ENCODE measurements at places on chromosomes 12 and 14.
A peak's percentile ranks its signal among the peaks of the same experiment; 100 is the strongest.

- no peak for DNase-seq
Observed at GRCh38 chr14:65639216-65639615, 226.7 kb downstream of the FUT8 start.

DNA sequence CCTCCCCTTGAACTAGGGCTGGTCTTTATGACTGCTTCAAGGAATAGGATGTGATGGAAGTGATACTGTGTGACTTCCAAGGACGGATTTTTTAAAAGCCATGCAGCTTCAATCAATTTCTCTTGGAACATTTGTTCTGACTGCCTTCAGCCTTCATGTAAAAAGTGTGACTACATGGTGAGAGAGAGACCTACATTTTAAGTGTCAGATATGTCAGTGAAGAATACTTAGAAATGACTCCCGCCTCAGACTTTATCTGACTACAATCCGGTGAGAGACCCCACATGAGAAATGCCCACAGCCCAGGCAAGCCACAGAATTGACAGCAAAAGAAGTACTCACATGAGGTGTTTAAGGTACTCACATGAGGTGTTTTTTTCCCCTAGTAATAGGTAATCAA is 295.3 kb downstream of the KCNC2 start:
- no peak for DNase-seq

DNA sequence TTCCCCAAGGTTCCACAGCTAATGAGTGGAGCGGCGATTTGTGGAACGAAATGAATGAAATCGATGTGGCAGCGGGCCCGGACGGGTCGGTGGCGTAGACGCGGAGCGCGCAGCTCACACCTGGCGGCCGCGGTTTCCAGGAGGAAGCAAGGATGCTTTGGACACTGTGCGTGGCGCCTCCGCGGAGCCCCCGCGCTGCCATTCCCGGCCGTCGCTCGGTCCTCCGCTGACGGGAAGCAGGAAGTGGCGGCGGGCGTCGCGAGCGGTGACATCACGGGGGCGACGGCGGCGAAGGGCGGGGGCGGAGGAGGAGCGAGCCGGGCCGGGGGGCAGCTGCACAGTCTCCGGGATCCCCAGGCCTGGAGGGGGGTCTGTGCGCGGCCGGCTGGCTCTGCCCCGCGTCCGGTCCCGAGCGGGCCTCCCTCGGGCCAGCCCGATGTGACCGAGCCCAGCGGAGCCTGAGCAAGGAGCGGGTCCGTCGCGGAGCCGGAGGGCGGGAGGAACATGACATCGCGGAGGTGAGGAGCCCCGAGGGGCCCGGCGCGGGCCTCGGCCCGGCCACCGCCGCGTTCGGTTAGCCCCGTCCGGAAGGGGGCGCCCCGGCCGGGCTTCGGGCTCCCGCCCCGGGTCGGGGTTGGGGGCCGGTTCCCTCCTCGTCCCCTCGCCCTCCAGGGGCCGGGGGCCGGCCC is at the start of gene PTPN11:
Gene PTPN11, plus strand, starts transcription at position 340 of the 689 bp plus-strand sequence. Its CDS starts 165 bp downstream, at position 505.
- peak; percentile 85 for DNase-seq

- no peak for DNase-seq
Observed at GRCh38 chr12:132472386-132472785, 17.6 kb upstream of the FBRSL1 start.

- no peak for DNase-seq
Observed at GRCh38 chr12:119980242-119980641, 8.8 kb upstream of the BICDL1 start.

- no peak for DNase-seq
Observed at GRCh38 chr12:102534899-102535298, 54.5 kb upstream of the IGF1 start.

DNA sequence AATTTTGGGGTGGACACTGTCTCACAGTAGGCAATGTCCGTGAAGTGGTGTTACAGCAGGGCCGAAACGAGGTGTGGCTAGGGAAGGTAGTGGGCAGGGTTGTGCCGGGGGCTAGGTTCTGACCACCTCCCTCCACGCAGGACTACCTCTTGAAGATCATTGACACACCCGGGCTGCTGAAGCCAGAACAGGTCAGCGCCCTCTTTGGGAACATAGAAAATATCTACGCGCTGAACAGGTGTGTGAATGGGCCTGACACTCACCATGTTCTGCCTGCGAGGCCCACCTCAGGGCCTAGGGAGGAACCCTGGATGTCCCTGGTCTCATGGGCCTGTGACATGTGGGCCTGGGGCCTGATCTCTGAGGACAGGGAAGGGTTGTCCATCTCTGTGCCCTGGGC is 24.6 kb downstream of the PLEKHG3 start:
- no peak for DNase-seq

DNA sequence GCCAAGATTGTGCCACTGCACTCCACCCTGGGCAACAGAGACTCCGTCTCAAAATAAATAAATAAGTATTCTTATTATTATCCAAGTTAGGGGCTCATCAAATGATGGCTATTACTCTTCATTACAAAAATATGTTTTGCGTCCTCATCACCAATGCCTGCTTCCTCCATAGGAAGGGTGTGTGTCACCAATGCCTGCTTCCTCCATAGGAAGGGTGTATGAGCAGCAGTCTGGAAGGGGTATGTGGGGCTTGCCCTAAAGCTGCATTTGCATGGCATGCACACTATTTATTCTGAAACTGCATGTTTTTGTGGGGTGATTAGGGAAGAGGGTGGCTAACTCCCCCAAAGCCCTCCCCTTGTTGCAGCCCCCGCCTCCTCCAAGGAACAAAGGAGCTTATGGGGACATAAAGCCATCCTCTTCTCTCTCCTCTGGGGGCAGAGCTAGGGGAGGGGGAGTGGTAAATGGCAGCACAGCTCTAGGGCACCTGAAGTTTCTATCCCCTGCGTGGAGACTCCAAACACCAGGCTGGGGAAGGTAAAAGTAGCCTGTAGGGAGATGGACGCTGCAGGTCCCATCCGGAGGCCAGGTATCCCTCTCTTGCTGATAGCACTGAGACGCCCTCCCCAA is 1.3 kb downstream of the CAMKK2 start:
- no peak for DNase-seq

DNA sequence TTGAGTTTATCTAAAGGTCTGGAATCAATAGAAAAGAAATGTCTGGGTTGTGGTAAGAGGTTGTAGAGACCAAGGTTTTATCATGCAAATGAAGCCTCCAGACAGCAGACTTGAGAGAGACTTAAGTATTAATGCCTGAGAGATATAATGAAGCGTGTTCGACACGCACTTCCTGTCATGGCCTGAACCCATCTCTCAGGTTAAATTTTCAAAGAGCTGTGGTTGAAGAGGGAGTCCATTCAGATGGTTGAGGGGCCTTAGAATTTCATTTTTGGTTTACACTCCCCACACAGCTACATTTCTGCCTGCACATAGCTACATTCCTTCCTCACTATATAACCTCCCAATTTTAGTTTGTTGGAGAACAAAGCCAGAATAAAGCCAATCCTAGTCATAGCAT is 10.1 kb upstream of the CLEC12A start:
- no peak for DNase-seq

- DNase-seq: no peak
Observed at GRCh38 chr14:99579903-99580571, 24.0 kb downstream of the CCDC85C start.

- DNase-seq: no peak
Observed at GRCh38 chr14:103879570-103880347, 32.4 kb upstream of the PPP1R13B start.

GRCh38 chr12:93127582-93128331 is 198.7 kb upstream of the EEA1 start:
- DNase-seq: no peak

- DNase-seq: no peak
Observed at GRCh38 chr14:71933001-71933587, 865 bp downstream of the RGS6 start.

- DNase-seq: no peak
Observed at GRCh38 chr12:58575256-58575655, 345.0 kb downstream of the LRIG3 start.

DNA sequence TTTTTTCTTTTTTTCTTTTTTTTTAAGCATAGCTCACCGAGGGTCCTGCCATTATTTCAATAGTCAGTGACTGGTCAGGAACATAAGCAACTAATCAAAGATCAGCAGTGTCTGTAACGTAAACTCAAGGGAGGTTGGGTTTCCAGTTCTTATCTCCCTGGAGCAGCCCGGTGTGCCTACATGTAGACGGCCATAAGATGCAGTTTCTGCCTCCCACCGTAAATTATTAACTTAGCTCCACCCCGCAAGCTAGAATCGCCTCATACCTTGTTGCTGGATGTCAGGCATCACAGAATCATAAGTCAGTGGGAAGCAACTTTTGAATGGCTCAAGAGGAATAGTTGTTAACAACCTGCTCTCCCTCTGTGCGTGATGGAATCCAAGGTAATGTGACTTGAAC is at the start of gene MYO1H:
Gene MYO1H, plus strand, starts transcription at position 312 of the 400 bp plus-strand sequence. Its CDS starts 61 bp downstream, at position 373.
- DNase-seq: no peak

DNA sequence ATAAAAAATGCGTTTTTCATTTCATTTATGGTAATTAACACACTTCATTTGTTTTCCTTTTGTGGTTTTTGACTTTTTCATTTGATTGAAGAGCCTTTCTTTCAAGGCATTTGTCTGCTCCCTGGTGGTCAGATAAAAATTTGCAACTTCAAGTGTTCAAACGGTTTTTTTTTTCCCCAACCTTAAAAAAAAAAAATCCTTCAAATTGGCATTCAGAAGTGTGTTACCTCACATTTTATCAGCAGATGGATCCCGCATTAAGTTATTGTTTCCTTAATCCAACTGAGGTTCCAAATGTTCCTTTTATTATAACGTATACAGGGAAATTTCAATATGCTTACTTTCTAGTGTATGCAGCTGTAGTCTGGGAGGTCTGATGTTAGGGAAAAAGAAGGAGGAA is 47.2 kb downstream of the MYF5 start:
- no peak for DNase-seq

- no peak for DNase-seq
Observed at GRCh38 chr12:102939059-102939458, 18.4 kb upstream of the ASCL1 start.

- no peak for DNase-seq
Observed at GRCh38 chr12:38488866-38489265, 172.3 kb downstream of the ALG10B start.

GRCh38 chr12:57902478-57902969 is 38.8 kb upstream of the ATP23 start:
- DNase-seq: no peak

DNA sequence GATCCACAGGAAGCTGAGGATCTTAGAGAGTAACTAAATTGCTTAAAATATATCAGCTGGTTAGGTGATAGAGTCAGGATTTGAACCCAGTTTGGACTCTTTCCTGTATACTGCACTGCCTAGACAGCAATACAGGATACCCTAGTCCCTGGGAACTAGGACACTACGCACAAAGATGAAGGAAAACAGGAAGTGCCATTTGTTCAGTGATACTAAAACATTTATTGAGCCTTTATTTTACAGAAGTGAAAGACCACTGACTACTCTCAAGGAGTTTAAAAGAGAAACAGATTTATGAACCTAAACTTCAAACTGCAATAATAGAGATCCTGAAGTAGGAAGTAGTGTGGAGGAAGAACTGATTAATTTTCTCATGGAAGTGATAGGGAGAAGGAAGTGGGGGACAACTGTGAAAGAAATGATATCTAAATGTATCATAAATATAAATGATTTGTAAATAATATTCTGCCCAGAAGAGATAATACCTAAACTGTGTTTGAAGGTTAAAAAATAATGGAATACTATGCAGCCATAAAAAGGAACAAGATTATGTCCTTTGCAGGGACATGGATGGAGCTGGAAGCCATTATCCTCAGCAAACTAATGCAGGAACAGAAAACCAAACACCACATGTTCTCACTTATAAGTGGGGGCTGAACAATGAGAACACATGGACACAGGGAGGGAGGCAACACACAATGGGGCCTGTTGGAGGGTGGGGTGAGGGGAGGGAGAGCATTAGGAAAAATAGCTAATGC is 18.2 kb downstream of the MSRB3 start:
- no peak for DNase-seq

DNA sequence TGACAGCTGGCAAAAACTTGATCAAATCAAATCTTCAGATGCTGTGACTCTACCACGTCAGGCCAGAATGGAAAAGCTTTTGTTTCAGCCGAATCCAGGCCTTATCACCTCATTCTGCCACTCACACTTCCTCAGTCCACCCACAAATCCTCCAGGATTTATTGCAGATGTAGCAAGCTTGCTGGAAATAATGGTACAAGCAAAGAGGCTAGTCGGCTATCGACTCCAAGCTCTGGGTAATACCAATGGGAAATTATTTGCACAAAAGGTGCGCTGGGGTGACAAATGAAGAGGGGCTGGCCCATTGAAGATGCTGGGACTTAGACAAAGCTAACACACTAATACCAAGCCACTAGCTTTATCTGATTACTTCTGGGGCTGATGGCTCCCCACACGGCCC is 250.5 kb downstream of the ASCL1 start:
- no peak for DNase-seq

- no peak for DNase-seq
Observed at GRCh38 chr14:96095581-96096476, 56.7 kb downstream of the C14orf132 start.

DNA sequence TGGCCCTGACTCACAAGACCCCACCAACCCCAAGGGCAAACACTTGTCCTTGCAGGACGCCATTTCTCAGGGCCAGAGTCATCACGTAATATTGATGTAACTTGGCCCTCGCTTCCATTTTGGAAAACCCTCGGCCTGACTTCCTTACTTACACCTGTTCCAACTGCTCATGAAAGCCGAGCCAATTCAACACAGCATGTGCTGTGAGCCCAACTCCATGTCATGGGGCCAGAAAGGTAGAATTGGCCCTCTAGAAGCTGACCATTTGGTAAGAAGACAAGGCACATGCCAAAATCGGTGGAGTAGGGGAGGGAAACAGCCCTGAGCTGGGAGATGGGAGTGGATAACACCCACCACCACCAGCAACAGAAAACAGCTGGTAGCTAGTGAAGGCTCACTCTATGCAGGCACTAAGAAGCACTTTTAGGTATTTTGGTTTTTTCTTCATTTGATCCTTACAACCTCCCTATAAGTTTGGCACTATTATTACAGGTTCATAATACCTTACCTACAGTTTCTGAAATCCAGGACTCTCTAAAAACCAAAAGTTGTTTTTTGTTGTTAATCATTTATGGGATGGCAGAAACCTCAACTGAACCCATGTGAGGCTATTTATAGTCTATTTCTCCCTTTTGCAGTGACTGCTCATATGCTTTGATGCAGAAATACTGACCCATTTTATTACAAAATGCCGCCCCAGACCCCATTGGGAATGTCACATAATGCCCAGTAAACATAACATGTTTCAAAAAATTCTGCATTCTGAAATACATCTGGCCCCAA is 6.5 kb downstream of the TTC7B start:
- no peak for DNase-seq

DNA sequence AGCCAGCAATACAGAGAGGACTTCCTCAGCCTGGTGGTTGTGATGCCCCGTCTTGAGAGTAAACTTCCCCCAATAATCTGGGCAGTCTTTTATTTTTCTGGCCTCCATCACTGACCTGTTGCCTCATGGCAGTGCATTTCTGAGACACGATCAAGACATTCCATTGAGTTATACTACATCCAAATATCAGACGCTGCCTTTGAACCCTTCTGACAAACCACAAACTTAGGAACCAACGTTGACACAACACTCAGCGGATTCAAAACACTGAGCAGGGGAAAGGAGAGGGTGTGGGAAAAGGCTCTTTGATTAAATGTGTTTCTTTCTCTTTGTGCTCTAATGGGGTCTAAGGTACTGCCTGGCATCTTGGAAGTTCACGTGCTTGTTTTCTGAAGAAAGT is 100.7 kb upstream of the TBX5 start:
- DNase-seq: no peak
